Omental fat pad (tissue), 4 donors: ENCODE measurements at places on chromosomes 16 and 17.

DNA sequence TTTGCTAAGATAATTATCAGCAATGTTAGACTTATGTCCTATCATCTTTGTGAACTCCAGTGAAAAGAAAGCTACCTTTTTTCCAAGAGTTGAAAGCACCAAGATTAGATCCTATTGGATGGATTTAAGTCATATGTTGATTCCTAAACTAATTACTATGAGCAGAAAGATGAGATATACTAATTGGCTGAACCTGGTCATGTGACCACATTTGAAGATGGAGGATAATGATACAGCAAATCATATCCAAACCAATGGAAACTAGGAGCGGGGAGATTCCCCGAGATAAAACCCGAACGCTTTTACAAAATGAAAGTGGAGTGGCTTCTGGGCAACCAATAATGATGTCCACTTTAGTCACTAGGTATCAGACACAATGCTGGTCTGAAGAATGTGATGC, 1060.2 kb upstream of the EEF2KMT start:
- no peak for DNase-seq

GRCh38 chr16:1435921-1436697, 5.2 kb downstream of the PERCC1 start:
- no peak for DNase-seq

DNA sequence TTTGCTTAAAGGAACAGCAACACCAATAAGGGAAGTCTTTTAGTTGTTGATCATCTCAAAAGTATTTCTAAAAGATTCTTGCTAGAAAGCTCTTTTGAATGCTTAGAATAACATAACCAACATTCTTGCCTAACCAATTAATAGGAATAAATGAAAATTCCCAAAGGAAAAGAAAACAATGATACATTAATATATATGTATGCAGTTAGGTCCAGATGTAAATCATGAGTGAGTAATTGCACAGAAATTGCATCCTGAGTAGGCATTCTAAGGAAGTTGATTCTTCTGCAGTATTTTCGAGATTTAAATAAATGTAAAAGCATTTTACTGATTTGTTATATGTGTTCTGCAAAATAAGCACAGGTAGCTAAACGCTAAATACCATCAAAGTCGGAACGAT, 22.1 kb downstream of the COX10 start:
- DNase-seq, result no peak

GRCh38 chr17:83145831-83146230, 66.4 kb downstream of the METRNL start:
- DNase-seq, result no peak

DNA sequence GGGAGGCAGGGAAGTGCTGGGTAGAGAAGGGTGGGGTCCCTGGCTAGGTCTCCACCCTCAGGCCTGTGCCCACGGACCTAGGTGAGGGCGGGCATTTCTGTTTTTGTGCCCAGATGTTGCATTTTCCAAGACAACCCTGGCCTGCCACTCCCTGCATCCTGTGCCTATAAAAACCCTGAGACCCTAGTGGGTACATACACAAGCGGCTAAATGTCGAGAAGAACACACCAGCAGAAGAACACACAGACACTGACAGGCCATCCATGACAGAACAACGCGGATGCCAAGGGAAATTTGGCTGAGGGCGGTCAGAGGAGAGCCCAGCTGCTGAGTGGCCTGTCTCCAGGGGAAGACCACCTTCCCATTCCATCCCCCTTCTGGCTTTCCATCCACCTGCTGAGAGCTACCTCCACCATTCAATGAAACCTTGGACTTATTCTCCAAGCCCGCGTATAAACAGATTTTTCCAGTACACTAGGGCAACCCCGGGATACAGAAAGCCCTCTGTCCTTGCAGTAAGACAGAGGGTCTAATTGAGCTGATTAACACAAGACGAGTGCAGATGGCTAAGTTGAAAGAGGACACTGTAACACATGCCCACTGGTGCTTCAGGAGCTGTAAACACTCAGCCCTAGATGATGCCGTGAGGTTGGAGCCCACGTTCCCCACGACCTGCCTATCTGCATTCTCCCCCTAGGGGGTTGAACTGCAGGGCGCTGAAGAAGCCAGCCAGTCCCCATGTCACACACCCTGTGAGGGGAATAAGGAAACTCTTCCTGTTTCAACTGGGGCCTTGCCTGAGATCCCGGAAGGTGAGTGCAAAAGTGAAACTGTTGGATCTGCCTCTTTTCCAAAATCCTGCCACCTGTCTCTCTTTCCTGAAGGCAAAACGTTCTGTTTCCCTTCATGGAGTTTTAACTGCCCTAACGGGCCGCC, 147.2 kb upstream of the COX10 start:
- DNase-seq, result no peak

GRCh38 chr17:51759260-51759659, 399.3 kb downstream of the CA10 start:
- no peak for DNase-seq

DNA sequence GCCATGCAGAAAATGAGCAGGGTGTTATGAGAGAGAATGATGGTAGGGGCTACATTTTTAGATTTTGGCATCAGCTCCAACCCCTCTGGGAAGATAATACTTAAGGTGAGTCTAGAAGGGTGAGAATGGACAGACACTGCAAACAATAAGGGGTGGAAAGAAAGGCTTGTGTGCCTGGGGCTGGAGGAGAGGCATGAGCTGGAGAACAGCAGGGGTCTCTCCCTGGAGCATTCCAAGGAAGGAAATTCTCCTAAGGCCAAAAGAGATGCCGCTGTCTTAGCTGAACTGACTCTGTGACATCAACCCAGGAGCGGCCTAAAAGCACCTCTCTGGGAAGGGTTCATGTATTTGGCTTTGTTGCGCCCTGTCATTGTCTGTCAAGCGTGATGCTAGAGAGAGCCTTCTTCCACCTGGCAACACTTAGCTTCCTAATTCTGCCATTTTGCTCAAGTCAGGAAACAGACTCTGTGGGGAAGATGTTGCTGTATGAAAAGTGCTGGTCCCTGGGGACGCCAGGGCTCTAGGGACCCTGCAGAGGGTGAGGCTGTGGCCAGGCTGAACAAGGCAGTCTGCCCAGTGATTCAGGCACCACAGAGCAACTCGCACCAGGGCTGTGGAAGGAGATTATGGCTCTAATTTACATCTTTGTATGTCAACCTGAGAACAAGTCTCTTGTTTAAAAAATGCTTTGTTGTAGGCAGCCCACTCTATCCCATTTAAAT, 225.7 kb downstream of the CBLN1 start:
- no peak for DNase-seq

DNA sequence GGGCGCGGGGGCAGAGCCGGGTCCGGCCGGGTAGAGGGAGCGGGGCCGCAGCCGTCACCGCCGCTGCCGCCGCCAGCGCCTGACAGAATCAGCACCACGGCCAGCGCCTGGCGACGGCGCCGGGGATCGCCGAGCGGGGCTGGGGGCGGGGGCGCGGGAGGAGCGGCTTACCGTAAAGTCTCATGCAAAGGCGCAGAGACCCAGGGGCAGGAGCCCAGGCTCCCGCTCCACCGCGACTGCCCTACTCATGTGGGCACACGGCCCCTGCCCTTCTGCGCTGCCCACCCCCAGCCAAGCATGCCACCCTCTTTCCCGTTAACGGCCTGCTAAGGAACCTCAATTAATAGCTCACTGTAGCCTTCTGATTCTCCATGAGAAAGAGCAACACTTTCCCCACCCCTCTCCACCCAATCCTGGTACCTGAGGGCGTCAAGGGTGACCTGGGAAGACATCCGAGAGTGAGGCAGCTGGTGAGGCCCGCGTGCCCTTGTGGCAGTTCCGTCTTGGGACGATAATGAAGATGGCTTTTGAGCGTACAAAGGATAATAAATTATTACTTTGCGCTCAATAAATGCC, at the start of gene SEZ6:
Gene SEZ6, minus strand, starts transcription at position 98 of the 576 bp plus-strand sequence. CDS start 164 bp downstream, outside the sequence.
- DNase-seq, result peak; percentile 30

DNA sequence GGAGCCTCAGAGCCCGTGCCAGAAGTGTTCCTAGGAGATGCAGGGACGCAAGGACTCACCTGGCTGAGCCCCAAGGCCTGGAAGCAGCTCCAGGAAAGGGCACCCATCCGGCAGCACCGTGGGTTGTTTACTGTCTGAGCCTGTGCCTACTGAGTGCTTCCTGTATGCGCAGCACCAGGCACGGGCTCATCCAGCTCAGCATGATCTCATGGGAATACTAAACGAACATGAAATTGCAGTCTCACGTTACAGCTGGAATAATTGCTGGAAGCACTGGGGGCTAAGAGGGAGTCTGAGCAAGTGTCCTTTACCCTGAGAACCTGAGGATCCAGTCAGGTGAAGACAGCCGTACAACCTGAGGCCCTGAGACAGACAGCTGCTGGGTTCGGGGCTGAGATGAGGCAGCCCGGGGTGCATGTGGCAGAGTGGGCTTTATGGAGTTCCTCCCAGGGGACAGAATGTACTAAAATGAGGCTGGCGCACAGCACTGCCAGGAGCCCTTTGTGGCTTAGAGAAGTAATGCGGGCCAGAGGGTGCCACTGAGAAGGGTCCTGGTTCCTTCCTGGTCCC, 5.4 kb downstream of the CTRL start:
- no peak for DNase-seq
